ENCODE measurements at places on chromosomes 7 and 10.

DNA sequence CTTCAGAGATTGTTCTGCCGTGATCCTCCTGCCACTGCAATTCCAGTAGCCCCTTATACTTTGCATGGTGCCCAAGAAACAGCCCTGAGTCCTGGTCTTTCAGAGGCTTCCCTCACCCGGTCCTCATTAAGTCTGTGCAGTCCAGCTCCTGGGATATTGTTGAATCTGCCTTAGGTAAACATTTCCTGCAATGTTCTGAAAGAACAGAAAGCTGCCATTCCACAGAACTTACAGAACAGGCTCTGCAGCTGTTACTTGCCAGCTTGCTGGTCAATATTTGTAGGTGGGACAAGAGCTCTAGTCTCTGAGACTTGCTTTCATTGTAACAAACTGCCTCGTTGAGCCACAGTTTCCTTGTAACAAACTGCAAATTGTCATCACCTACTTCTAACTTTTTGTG, 115.0 kb upstream of the KIF5B start:
- no peak for DNase-seq

DNA sequence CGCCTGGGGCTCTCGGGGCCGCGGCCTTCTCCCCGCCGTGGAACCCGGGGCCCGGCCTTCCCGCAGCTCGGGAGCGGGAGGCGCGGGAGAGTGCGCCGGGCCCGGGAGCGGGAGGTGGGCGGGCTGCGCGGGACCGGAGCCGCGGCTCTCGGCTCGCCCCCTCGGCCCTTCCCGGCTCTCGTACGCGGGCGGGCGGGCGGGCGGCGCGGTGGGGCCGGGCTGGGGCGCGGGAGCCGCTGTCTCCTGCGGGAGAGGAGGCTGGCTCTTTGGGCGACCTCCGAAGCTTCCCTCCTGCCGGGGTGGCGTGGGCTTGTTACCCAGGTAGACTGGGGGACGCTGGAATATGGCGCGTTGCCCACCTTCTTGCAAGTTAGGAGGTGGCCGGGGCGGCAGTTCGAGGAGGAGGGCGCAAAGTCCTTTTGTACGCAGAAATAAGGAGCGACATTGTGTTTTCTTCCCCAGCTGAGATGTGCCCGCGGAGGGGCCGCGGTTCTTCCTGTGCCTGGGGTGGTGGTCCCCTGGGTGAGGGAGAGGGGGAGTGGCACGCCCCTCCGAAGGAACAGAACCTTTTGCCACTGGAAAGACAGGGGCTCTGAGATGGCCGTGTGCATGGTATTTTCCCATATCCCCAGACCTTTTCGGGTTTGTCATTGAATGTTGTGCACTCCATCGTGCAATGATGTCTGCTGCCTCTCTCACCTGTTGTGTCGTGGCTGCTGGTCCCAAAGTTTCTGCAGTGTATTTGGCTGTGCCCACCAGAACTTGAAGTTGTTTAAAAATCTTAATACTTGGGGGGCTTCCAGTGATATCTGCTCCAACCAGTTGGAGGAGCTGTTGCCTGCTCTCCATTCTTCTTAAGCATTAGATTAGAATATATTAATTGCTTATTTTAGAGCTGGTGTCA, 844 bp downstream of the NRF1 start:
- peak; percentile 12 for DNase-seq

DNA sequence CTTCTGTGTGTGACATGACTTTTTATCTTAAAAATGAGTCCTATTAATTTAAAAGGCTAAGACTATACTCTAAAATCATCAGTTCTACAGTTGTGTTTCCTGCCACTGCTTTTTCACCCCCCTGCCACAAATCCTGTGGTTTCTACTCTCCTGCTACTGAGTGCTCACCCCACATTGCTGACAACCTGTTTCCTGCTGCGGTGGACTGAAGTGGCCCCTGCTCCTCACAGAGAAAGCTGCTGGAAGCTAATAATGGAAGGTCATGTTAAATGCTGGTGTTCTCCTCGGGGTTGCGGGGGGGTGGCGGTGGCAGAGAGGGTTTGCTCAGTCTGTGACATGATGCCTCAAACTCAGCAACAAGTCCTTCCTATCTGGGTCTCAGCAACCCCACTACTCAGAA, 113.2 kb upstream of the INHBA start:
- no peak for DNase-seq

- no peak for DNase-seq
Observed at GRCh38 chr10:125448596-125448995, 234.4 kb downstream of the TEX36 start.

DNA sequence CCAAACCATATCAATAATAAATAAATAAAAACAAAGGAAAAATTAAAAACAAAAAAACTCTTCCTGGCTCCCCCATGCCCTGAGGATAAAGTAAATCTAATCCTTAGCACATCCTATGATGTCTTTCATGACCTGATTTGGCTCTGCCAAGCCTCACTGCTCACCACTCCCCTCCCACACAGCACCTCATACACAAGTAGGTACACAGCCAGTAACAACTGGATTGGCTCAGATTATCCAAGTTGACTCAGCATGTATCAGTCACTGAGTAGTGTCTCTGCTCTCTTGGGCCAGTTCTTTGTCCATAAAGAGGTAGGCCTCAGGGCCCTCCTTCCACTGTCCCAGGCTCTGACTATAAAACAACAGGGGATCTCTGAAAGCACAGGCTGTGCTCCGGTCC, 99.6 kb downstream of the STRA8 start:
- no peak for DNase-seq

- DNase-seq: no peak
Observed at GRCh38 chr10:18229826-18230225, 89.6 kb downstream of the CACNB2 start.

- no peak for DNase-seq
Observed at GRCh38 chr10:93872375-93873158, 21.2 kb upstream of the SLC35G1 start.

DNA sequence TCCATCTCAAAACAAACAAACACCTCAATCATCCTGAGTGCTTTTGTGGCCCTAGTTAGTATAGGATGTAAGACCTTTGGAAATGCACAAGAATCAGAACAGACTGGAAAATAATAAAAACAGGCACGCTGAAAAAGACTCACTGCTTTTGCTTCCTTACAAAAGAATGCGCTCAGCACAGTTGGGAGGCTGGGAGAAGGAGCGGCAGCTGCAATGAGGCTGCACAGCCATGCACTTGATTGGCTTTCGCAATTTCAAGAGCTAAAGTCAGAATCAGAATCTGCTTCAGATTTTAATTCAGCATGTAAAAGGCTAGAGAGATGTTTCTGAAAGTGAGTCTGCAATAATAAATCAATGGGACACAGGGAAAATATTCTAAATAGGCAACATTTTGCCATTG, 97.2 kb downstream of the FRMD4A start:
- DNase-seq: no peak
